Left renal cortex interstitium (tissue), 4 donors: ENCODE measurements at places on chromosomes 2 and 18. TPM values are rescaled to one million over a fixed set of nuclear protein-coding genes. Genes with fewer than 3 reads are reported as not detected.

Gene TET3
- 24.1 TPM for polyA plus RNA-seq

Gene PTPN18
- polyA plus RNA-seq, result 36.1 TPM

Gene HOXD9
- polyA plus RNA-seq, result 82.6 TPM

Gene ZFP36L2
- 107 TPM for polyA plus RNA-seq

Gene NCKAP1
- polyA plus RNA-seq, result 142 TPM

Gene FAM124B
- 2.5 TPM for polyA plus RNA-seq

Gene CHST9
- 3.7 TPM for polyA plus RNA-seq

Gene IL37
- not detected for polyA plus RNA-seq

Gene ACADL
- 26.6 TPM for polyA plus RNA-seq

DNA sequence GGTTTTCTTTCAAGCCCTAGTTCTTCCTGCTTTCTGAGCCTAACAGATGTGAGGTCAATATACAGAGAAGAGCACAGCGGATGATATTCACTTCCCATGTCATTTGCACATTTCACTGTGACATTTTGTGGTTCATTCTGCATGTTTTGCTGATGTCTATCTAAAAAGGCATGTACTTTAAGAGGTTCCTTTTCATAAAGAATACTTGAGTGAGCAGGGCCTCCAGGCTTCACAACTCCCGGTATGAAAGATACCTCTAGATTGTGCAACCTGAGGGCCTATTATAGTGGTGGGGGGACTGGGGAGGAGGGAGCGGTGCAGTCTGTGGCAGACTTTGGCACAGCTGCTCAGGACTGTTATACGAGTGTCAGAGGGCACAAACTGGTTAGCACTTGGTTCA, 54.6 kb downstream of the CPO start:
- no peak for DNase-seq

GRCh38 chr2:146004462-146004861, 1484.5 kb upstream of the ZEB2 start:
- no peak for DNase-seq

- no peak for DNase-seq
Observed at GRCh38 chr2:61950571-61951315, 45.3 kb downstream of the COMMD1 start.

GRCh38 chr2:693606-694005, 16.4 kb upstream of the TMEM18 start:
- DNase-seq, result no peak

DNA sequence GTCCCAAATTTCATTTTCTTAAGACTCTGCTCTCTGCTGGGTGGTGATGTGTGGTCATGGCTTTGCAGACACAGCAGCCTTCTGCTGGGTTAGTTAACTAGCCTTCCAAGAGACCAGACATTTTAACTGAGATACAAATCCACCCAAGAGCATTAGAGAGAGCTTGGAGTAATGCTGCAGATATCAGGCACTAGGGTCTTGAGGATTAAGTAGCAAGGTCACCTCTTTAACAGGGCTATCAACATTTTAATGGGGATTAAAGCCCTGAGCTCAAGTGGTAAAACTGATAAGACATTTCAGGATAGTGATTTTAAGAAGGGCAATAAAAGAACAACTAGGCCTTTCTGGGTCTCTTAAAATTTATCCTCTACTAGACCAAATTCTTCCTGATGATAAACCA, 461.2 kb downstream of the MEIS1 start:
- no peak for DNase-seq

DNA sequence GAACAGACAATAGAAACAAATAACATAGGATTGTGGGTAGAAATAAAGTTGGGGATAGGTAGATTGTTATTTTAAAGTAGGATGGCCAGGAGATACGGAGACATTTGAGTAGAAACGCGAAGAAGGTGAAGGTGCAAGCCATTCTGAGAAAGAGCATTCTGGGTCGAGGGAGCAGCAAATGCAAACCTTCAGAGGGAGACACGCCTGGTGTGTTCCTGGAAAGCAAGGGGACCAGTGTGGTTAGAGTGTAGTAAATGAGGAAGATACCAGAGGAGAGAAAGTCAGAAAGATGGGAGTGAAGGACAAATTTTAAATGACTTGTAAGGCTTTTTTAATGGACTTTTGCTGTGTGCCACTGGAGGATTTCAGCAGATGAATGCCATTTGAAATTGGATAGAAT, 1.7 kb downstream of the CYP20A1 start:
- no peak for DNase-seq

DNA sequence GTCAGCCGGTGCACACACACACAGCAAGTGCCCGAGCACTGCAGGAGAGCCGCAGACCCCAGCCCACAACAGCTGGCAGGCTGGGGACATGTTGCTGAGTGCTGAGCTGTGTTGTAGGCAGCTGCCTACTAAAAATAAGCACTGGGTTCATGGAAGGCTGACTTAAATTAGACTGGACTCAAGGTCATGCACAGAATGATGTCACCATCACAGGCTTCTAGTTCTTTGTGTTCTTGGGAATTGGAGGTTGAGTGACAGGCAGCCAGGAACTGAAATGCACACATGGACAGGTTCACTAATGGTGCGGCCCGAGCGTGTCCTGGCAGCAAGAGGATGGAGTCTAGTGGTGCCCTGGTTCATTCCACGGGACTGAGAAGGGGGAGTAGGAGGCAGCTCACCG, 71.3 kb downstream of the VWA3B start:
- DNase-seq, result no peak

DNA sequence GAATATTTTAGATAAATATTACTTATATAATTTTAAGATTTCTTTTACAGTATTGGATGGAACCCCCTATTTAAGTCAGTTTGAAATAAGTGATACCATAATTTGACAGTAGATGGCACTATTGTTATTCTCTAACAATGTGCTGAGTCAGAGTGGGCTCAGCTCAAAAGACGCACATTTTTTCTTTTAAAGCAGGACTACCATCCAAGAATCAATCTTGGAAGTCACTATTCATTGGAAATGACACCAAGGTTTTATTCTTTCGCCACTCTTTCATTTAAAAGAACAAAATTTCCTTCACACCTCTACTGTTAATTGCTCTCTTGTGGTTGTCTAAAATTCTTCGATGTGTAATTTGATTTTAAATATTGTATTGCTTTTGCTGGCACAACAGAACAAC, 32.6 kb upstream of the SPAG16 start:
- DNase-seq, result peak; percentile 40

- DNase-seq, result no peak
Observed at GRCh38 chr2:136424112-136424511, 306.2 kb upstream of the CXCR4 start.

DNA sequence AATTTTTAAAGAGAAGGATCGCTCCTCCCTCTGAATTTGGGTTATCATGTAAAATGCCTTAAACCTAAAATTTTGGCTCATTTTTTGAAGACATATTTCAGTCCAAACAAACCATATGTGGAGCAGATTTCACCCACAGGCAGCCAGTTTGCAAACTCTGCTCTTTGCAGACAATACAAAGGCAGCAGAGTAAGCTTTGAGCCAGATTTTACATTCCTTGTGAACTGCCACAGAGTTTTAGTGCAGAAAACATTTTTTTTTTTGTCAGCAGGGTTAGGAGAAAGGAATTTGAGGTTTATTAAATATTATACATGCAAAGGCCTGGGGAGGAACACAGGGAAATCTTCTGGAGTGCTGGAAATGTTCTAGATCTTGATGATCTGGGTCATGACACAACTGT, 171.9 kb upstream of the FN1 start:
- no peak for DNase-seq

DNA sequence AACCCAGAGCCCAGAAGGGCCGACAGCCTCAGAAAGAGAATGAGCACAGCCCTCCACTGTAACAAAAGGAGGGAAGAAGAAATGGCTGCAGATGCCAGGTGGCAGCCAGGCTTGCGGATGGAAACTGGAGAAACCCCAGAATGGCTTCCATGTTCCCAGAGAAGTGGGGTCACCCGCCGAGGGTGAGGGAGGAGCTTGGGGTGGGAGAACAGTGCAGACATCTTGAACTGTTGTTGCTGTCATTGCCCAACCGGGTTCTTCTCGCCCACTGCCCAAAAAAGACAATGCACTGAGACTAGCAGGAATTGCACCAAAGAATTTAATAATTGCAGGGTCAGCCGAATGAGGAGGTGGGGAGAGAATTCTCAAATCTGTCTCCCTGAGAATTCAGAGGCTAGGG, 223.2 kb upstream of the RAB6C start:
- no peak for DNase-seq

- no peak for DNase-seq
Observed at GRCh38 chr2:240457223-240458043, 22.0 kb downstream of the GPC1 start.

- no peak for DNase-seq
Observed at GRCh38 chr18:23341383-23341782, 111.7 kb upstream of the RIOK3 start.

DNA sequence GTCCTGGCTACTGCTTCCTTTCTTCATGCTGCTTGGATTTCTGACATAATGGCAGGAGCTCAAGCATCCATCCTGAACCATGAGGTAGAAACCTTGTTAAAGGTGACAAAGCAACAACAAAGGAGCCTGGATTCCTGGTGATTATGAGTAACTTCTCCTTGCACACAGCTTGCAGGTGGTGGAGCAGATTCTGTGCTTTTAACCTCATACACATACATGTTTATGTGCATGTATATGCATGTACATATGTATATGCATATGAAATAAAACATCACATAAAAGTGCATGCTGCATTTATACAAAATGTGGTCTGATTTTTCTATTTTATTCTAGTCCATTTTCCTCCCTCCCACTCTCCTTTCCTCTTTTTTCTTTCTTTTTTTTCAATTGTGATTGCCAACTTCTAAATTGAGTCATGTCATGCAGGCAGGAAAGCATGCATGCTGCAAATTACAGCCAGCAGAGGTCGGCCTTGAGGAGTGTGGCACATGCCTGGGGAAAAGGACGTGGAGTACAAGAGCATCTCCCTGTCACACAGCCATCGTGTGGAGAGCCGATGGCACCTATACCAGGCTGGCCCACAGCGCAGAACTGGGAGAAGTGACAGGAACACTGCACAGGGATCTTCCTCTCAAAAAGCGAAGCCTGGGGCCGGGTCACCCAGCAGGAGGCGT, 17.9 kb downstream of the LCT start:
- DNase-seq, result no peak

- no peak for DNase-seq
Observed at GRCh38 chr18:24016643-24017042, 2.1 kb downstream of the TTC39C start.

DNA sequence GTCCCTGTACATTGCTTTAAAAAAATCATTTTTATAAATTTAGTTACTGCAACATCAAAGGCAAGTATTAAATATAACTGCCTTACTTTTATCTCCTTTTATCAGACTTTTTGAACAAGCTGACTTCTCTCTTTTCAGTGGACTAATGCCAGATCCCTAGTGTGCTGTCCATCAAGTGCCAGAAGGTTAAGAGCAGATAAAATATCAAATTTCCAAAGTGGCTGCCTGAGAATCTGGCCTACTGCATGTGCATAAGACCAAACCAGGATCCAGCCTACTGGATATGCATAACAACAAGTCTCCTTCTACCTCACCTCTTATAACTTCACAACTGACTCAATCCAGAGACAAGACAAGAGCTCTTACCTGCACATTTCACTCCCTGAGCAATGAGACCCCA, 59.8 kb upstream of the CHRNA1 start:
- DNase-seq, result no peak

GRCh38 chr18:10973567-10974203, 175.7 kb downstream of the PIEZO2 start:
- no peak for DNase-seq

GRCh38 chr2:148517822-148518221, 126.7 kb upstream of the EPC2 start:
- DNase-seq, result no peak

DNA sequence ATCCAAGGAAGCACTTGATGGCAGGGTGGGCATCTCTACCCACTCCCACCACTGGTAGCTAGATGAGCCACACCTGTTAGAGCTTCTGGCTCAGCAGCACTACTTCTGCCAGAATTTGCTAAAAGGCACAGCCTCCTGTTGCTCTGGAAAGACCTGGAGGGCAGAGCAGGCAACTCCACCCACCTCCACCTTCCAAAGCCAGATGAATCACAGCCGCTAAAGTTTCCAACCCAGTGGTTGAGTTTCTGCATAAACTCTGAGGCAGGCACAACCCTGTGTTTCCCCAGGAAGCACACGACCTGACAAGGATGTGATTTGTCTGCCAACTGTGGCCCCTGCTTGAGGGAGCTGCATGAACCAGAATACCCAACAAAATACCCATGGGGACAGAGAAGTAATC, 111.6 kb upstream of the GCFC2 start:
- no peak for DNase-seq

DNA sequence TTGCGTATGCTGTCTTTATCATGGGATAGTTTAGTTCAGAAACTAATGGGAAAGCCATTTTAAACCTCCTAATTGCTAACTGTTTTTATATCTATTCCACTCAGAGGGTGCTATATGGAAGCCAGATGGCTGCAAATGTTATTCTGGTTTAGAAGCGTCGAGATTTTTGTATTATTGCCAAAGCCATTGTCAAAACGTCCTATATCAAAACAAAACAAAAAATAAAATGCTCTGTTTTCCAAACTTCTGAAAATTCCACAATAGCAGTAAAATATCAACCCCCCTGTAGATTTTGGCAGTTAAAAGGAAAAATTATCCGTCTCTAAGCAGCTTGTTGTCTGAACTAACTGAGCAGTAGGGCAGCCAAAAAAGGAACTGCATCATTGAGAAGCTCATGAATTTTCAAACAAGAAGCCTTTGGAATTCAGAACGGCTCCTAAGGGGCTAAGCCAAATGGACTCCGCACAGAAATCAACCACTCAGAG, 195.4 kb upstream of the CWC22 start:
- no peak for DNase-seq

DNA sequence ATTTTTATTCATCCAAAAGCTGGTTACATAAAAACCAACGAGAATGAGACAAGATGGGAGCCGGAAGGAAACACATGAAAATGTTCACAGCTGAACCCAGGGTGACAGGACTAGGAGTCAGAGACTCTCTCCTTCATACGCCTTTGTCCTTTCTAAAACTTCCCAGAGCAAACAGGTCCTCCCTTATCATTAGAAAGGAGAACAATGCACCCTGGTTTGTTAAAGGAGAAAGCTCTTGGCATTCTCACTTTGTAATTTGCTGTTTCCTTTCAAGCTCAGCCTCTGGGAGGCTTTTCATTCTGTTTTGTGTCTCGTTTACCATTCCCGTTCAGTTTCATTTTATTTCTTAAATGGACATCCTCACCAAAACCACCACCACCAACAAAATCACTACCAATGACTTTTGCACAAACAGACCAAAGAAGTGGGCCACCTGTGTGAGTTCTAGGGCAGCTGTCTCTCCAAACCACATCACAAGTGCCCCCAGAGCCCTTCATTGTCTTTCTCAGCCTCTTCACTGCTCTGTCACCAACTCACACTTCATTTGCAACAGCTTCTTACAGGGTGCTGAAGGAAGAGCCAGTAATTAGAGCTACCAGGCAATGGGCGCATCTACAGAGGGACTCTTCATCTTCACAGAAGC, 105.3 kb downstream of the HDAC4 start:
- DNase-seq, result no peak

GRCh38 chr2:20584399-20585358, 66.2 kb downstream of the HS1BP3 start:
- peak; percentile 77 for DNase-seq
